Skin of body (tissue), 3 donors: ENCODE measurements at places on chromosomes 1 and 21. TPM values are rescaled to one million over a fixed set of nuclear protein-coding genes. Genes with fewer than 3 reads are reported as not detected.

DNA sequence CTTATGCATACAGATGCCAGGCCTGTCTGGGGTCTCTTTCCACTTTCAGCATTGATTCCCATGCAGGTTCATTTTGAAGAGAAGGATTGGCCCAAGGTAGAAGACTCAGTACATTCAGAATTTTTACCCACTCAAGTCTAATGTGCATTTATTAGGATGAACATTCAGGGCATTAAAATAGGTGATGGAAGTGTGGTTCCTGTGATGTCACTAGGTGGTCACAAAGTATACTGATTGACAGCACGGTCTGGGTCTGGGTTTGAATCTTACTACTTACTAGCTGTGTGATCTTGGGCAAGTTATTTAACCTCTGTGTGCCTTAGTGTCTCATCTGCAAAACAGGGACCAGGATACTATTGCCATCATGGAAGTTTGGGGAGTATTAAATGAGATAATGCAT, 711 bp upstream of the ZNF648 start:
- no peak for DNase-seq

The FMO5 gene
- total RNA-seq = 3.1 TPM

- DNase-seq = no peak
Measured at GRCh38 chr21:32163386-32163785, 115.5 kb downstream of the MIS18A start.

GRCh38 chr1:47791879-47792608, 205.1 kb downstream of the TRABD2B start:
- no peak for DNase-seq

The AGT gene
- total RNA-seq = 6.0 TPM

DNA sequence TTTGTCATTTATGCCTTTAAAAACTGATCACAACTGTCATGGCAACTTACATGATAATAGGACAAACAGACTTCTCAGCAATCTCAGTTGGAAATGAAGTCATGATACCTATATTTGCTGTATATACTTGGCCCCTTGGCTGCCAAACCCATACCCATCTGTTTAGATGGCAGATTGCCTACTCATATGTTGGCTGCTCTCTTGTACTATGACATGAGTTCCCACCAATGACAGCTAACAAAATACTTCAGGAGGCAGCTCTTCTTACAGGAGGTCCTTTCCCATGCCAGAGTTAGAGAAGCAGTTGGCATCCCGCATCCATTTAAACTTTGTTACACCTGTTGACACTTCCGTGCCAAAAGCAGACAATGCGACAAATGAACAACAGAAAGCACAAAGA, 603.1 kb upstream of the ADGRL2 start:
- DNase-seq = no peak

The LCE3E gene
- 1.3 TPM for total RNA-seq

DNA sequence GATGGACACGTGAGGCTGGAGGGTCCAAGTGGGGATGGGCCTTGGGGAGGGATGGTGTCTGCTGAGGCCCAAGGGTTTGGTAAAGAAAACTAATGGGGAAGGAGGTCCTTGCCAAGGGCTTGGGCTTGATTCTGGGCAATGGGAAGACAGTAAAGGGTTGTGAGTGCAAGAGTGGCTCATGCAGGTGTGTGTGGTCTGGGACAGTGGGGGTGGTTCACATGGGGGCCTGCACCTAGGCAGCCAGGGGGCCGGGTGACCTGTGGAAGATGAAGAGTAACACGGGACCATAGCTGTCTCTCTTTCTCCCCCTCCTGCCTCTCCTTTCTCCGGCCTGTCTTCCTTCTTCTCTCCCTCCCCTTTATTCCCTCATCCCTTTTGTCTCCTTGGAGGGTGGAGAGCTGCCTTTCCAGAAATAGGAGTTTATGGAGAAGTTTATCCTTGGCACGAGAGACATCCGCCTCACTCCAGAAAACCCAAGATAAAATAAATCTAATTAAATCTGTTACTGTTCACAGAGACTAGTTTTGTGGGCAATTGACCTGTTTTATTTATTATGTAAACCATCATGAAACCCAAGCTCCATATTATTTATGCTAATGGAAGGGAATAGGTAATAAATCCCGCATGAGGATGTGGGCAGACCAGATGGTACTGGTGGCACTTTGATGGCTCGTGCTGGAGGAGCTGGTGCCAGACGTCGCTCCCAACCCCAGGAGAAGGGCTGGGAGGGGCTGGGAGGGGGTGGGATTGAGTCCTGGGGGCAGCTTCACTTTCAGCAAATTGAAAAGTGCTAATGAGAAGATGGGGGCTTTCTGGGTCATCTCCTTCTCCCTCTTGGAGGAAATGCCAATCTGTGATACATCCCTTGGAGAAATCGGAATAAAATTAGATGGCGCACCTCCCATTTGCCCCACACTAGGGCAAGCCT, 272.9 kb upstream of the CSF3R start:
- no peak for DNase-seq

The SYPL2 gene
- total RNA-seq = 5.7 TPM

GRCh38 chr1:186575348-186575747, 104.9 kb downstream of the PTGS2 start:
- no peak for DNase-seq

DNA sequence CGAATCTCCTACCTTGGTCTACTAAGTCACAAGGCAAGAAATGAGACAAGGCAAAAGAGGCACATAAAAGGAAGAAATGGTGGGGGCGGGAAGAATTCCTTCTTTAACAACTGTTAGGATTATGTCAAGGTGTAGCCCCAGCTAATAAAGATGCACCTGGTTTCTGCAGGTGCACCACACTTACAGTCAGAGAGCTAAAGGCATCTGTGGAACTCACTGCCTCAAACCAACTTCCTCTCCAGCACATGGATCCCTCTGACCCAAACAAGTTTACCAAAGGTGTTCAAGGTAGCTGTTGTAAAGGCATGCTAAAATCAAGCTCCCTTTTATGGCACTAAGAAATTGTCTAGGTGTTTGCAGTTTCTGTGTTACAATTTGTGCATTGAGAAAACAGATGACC, 38.1 kb downstream of the TGFBR3 start:
- no peak for DNase-seq

The PDZK1IP1 gene
- 5.2 TPM for total RNA-seq

DNA sequence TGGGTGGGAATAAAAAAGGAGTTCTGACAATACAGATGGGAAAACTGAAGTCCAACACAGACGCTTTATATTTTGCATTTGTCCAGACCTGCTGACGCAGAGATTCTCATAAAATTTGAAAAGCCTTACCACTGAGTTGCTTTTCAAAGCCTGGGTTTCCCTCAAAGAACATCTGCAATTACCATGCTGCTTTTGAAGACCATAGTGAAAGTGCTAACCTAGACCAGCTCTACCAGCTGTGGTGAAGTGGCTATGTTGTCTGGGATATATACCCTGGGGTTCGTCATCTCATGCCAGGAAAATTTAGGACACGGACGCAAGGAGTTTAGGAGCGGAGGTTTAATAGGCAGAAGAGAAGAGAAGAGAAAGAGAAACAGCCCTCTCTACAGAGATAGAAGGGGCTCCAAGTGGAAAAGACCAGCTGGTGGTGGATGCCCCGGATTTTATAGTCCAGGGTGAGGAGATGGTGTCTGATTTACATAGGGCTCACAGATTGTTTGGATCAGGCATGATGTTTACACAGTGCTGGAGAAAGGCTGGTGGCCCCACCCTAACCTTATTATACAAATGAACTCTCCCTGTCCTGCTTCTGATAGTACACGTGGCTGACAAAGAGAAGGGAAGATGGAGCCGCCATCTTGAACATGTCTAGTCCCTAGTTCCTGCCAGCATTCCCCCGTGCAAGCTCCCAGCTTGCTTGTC, 73.8 kb downstream of the AK4 start:
- DNase-seq = no peak

DNA sequence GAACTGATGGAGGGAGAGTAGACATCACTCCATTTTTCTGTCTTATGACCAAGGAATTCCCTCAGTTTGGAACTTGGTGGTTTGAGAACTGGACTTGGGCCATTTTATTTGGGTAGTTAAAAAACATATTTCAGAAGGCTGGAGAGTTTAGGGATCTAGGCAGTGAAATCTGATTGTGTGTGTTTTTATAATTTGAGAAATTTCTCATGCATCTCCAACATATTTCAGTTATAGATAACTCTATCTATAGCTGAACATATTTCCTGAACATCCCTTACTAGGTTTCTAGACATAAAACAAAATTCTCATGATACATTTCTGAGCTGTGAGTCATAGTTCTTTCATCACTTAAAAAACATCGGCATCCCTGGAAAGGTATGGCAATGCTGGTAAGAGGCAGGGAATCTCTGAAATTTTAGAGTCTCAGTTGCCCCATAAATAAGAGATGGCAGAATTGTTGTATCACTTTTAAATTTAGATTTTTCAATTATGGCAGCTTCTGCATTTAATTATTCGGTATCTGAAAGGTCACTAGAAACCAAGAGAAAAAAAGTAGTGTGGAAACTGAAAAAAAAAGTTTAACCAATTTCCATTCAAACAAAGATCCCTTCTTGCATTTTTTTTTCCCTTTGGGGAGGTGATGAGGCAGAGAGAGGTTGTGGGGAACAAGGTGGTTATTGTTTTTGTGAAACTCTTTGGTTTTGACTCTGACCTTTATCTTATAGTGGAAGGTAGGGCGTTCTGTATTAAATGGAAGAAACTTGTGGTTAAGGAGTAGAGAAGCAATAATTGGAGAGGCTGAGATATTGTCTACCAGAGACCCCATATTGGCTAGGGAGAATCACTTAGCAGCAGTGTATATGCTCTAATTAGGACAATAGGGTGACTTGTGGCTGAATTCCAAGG, 102.9 kb downstream of the FASLG start:
- no peak for DNase-seq

The LRRC3 gene
- 1.7 TPM for total RNA-seq

The OR2L8 gene
- total RNA-seq = not detected

- DNase-seq = no peak
Measured at GRCh38 chr1:6965083-6965934, 180.1 kb downstream of the CAMTA1 start.

The CFHR1 gene
- total RNA-seq = 0.59 TPM

GRCh38 chr1:84406346-84406861, 8.1 kb downstream of the DNASE2B start:
- no peak for DNase-seq

- DNase-seq = no peak
Measured at GRCh38 chr1:96418969-96419368, 302.6 kb upstream of the PTBP2 start.

DNA sequence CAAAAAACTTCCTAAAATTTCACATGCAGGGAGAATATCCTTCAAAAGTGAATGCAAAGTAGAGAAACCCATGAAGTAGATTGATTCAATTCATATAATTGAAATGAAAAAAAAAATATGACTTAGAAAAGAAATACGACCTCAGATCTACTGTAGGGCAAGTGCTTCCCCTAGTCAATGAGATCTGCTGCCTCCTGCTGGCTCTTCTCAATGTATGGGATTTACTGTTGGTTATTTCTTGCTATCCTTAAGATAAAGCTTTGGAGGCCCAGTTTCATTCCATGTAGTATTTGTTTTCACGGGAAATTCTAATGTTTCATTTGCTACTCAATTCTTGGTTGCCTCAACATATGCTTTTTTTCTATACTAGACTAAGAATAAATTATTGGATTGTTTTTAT, 46.2 kb downstream of the ZNF648 start:
- DNase-seq = no peak

DNA sequence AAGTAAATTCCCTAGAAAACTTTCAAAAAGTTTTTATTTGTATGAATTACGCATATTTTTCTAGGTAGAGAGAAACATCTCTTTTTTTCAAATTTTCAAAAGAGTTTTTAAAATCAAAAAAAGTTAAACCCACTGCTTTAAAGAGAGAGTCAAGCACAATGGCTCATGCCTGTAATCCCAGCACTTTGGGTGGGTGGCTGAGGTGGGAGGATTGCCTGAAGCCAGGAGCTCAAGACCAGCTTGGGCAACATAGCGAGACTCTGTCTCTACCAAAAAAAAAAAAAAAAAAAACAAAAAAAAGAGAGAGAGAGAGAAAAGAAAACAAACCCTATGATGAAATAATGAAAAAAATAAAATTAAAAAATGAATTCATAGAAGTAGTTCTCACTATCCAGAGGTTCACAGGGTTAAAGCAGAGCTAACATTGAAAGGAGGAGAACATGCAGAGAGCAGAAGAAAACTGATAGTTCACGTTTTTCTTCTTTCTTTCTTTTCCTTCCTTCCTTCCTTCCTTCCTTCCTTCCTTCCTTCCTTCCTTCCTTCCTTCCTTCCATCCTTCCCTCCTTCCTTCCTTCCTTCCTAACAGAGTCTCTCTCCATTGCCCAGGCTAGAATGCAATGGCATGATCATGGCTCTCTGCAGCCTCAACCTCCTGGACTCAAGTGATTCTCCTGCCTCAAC, 30.5 kb upstream of the SARS1 start:
- DNase-seq = no peak

DNA sequence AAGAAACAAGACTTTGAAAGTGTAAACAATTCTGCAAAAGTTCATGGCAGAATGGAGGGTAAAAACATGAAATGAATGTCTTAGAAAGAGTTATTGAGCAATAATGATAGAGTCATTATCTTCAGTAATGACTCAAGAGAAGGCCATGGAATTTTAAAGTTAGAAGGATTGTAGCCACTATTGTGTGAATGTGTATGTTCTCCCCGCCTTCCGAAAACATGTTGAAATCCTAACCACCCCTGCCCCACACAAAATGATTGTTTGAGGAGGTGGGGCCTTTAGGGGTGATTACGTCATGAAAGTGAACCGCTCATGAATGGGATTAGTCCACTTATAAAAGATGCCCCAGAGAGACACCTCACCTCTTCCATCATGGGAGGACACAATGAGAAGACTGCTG, 93.8 kb upstream of the CCDC190 start:
- DNase-seq = no peak
